Activated T-cell treated with anti-CD3 and anti-CD28 coated beads for 1 hour (primary cell): ENCODE measurements at places on chromosomes 16 and 17.

- DNase-seq, result no peak
These were observed 168.9 kb upstream of the CIBAR2 start for GRCh38 chr16:85281181-85281580.

GRCh38 chr16:69037373-69038160, 67.9 kb upstream of the HAS3 start:
- DNase-seq, result no peak

DNA sequence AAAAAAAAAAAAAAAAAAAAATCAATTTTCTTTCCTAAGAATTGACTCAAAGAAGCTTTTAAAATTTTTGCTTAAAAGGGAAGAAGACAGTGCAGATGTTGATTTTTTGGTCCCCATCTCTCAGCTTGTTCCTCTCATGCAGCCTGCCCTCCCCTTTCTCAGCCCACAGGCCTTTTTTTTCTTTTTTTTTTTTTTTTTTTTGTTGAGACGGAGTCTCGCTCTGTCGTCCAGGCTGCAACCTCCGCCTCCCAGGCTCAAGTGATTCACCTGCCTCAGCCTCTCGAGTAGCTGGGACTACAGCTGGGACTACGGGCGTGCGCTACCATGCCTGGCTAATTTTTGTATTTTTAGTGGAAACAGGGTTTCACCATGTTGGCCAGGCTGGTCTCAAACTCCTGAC, 17.7 kb downstream of the YPEL2 start:
- DNase-seq, result no peak

DNA sequence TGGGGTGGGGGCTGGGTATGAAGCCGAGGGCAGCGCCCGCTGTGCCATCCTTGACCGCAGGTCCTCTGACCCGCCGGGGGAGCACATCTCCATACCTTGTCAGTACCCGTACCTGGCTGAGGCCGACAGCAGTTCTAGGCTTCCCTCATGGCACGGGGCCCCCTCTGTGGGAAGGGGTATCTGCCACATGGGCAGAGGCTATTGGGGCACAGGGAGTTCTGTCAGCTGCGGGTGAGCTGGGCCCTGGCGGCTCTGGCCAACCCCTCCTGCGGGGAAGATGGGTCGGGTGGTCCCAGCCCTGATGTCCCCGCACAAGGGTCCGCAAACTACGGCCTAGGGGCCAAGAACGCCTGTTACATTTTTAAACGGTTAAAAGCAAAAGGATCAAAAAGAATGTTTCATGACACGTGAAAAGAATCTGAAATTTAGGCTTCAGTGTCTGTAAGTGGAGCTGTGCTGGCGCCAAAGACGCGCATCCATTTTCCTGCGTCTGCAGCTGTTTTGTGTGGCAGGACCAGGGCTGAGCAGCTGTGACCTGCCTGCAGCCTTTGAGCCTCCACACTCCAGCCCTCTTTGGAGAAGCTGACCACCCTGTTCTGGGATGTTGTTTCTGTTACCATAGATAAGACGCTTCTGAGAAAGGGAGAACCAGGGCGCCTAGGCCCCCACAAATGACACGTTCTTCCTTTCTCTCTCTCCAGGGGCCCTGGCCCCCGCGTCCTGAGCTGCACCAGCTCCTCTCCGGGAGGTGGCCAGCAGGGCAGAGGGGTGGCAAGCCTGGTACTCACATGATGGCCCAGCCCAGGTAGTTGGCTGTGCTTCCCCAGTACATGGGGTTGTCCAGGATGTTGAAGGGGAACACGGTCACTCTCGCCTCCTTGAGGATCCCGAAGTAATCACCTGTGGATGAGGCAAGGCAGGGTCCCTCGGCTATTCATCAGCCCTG, 12.7 kb upstream of the RASD1 start:
- no peak for DNase-seq

- no peak for DNase-seq
These were observed 25.2 kb downstream of the C17orf67 start for GRCh38 chr17:56808503-56808902.

GRCh38 chr17:61736438-61736837, 126.9 kb downstream of the BRIP1 start:
- no peak for DNase-seq

DNA sequence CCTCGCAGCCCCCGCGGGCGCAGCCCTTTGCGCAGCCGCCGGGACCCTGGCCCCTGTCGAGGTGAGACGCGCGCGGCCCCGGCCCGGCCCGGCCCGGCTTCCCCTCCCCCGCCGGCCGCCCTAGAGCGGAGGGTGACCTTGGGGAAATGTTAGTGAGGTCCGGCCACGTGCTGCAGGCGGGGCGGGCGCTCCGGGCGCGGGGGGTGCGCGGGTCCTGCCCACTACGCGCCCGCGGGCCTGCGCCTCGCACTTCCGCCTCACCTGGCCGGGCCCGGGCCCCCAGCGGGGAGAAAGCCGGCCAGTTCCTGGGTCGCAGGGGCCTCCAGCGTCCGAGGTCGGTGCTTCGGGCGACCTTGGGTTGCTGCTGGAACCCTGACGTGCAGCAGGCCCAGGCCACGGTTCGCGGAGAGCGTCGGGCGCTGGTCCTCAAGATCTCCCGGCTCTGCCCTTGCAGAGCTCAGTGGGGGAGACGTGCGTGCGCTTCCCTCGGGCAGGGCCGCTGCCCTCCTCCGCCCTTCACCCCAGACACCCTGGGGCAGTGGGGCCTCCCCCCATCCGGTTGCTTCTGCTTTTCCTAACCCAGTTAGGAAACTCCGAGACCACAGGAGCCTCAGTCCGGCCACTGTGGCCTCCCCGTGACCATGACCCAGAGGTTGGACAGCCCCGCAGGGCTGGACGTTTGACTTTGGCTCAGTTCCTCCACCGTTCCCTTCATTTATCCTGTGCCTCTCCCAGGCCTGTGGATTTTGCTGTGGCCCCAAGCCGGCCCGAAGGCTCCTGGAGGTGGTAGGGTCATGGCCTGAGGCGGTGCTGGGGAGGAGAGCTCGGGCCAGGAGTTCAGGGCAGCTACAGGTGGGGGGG, 791 bp downstream of the MCRIP2 start:
- no peak for DNase-seq

DNA sequence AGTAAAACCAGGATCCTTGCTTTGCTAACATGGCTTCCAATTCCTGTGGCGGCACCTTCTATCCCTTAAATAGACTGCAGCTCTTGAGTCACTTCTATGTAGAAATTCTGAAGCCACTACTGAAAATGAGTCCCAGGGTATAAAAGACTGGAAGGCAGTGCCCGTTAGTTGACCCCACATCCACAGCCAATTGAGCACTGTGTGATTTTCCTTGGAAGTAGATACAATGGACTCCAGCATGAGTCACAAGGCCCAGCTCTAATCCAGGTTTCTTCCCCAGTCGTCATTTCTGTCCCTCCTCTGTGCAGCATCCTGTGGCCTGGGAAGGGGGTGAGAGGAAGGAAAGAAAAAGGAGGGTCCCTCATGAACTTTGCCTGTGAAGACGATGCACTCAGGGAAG, 69.5 kb downstream of the HLF start:
- no peak for DNase-seq
